ENCODE measurements at places on chromosomes 3 and 15.

GRCh38 chr3:38165722-38166387 lies 518 bp downstream of the OXSR1 start:
- no peak for DNase-seq

GRCh38 chr15:36605604-36606263 lies 26.3 kb downstream of the CDIN1 start:
- DNase-seq = no peak

DNA sequence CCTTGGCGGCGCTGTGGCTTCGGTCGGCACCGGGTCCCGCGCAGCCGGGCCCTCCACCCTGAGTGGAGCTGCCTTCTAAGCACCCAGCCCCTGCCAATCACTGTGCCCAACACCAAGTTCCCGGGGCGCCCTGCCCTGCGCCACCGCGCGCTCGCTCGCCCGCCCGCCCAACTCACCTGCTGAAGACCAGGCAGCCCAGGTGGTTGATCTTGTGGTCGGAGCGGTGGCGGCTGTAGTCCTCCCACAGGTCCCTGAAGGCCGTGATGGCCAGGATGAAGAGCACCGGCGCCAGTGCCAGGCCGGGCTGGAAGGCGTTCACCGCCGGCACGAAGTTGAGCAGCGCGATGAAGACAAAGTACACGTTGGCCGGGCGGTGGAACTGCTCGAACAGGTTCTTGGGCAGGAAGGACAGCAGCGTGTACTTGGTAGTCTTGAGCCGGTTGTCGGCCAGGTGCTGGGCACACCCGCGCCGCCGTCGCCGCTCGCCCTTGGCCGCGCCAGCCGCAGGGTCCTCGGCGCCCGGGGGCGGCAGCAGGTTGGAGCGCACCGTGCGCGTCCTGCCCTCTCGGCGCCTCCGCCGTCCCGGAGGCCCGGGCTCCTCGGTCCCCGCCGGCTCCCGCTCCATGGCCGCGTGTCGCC lies 536 bp downstream of the ATP10A start:
- peak; percentile 74 for DNase-seq

DNA sequence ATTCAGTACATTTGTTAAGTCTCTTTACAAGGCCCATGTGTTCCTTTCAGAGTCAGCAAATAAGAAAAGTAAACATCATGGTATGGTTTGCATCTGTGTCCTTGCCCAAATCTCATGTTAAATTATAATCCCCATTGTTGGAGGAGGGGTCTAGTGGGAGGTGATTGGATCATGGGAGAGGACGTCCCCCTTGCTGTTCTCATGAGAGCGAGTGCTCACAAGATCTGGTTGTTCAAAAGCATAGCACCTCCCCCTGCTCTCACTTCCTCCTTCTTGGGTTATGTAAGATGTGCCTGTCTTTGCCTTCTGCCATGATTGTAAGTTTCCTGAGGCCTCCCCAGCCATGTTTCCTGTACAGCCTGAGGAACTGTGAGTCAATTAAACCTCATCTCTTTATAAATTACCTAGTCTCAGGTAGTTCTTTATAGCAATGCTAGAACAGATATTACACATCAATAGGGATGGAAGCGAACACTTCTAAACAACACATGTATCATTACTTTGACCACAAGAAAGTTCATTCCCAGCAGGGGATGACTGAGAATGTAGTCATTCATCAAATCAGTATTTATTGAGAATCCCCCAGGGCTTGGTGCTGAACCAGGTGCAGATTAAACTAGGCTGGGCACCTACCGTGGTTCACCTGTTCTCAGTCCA lies 4.1 kb downstream of the EFCAB12 start:
- no peak for DNase-seq

DNA sequence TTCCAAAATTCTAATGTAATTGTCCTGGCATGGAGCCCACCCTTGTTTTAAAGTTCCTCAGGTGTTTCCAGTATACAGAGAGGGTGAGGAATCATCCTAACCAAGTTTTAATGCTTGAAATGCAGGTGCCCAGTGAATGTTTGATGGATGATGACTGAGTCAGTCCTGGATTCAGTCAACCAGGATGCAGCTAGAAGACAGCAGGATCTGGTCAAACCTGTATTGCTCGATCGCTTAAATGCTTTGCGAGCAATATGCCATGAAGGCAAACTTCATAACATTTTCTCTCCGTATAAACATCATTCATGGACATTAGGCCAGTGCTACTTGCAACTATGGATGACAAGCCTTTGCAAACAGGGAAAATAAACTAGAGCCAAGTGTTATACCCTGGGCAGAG lies 591.2 kb downstream of the RSL24D1 start:
- no peak for DNase-seq

- DNase-seq = no peak
Observed at GRCh38 chr15:40388941-40389823, 6.7 kb downstream of the KNSTRN start.

Data from activated CD8-positive, alpha-beta memory T cell treated with anti-CD3 and anti-CD28 coated beads, Interleukin-2, amount 50 U/mL, for 48 hours (primary cell).